Motor neuron (in vitro differentiated cells): ENCODE measurements at places on chromosomes 11 and 22. TPM values are rescaled to one million over a fixed set of nuclear protein-coding genes. Genes with fewer than 3 reads are reported as not detected.

The NELL1 gene
- 16.1 and 30.4 TPM in 2 replicates for total RNA-seq

The OR51E1 gene
- 0.19 TPM in 1 of 2 replicates, not detected in the other for total RNA-seq

The DCHS1 gene
- 24.4 and 26.0 TPM in 2 replicates for total RNA-seq

The LDLRAD3 gene
- 6.8 TPM in 2 replicates for total RNA-seq

The OLFML1 gene
- 0.18 and 0.52 TPM in 2 replicates for total RNA-seq

The CFAP300 gene
- 7.0 and 7.2 TPM in 2 replicates for total RNA-seq

The CD3E gene
- total RNA-seq = 1.2 and 1.3 TPM in 2 replicates

The SEC14L6 gene
- 0.73 and 0.75 TPM in 2 replicates for total RNA-seq

The CHST1 gene
- 1.7 and 2.4 TPM in 2 replicates for total RNA-seq
